ENCODE measurements at places on chromosomes 1 and 21. TPM values are rescaled to one million over a fixed set of nuclear protein-coding genes. Genes with fewer than 3 reads are reported as not detected.

DNA sequence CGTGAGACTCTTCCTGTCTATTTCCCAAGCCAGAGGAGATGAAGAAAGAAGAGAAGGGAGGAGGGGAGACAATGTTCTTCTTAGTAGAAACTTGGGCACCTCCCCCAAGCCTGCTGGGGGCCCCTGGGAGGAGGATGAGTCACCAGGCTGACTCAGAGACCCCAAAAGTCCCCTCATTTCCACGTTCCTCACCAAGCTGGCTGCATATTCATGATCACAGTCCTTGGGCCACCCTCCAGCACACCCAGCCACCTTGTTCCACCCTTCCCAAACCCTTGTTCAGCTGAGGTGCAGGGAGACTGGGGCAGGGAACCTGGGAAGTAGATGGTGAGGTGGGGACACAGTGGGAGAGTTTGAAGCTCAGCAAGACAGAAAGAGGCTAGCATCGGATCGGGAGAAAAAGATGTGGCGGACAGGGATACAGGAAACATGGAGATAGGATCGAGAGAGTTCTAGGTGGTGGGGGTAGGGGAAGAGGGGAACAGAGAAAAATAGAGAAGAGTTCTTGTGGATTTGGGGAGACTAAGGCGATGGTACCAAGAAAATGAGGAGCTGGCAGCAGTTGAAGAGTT is 712 bp downstream of the RAB13 start:
- H3K4me3 ChIP-seq: peak overlapping the region; percentile 100
- peak; percentile 83 for DNase-seq
- peaks cover 8% of the 10 kb centered on the region for H3K36me3 ChIP-seq
- peak overlapping the region; percentile 68 for H3K27ac ChIP-seq

GRCh38 chr1:40532844-40533424 is 1.5 kb downstream of the ZNF684 start:
- H3K4me1 ChIP-seq: no peaks in the 10 kb centered on the region
- peak overlapping the region; percentile 86 for H3K4me3 ChIP-seq
- H3K27me3 ChIP-seq: no peaks in the 10 kb centered on the region
- H3K27ac ChIP-seq: no peak overlapping the region
- peak; percentile 49 for DNase-seq

DNA sequence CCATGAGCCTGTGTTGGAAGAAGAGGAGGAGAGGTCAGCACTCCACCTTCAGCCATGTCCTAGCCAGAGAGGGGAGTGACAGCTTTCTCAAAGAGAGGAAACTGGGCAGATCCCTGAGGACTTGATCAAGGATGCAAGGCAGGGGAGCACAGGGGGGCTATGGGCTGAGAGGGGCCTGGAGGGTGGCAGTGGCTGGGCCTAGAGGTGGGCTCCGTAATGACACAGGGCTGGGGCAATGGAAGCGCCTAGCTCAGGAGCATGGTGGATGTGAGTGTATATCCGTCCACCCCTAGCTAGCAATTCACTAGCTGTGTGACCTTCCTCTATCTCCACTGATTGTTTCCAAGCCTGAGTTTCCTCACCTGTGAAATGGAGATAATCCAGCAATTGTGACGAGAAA is 32.6 kb downstream of the NEK2 start:
- no peaks in the 10 kb centered on the region for H3K36me3 ChIP-seq
- peaks cover 7% of the 10 kb centered on the region for H3K4me1 ChIP-seq
- no peaks in the 10 kb centered on the region for H3K27me3 ChIP-seq
- no peak overlapping the region for H3K27ac ChIP-seq
- DNase-seq: no peak

DNA sequence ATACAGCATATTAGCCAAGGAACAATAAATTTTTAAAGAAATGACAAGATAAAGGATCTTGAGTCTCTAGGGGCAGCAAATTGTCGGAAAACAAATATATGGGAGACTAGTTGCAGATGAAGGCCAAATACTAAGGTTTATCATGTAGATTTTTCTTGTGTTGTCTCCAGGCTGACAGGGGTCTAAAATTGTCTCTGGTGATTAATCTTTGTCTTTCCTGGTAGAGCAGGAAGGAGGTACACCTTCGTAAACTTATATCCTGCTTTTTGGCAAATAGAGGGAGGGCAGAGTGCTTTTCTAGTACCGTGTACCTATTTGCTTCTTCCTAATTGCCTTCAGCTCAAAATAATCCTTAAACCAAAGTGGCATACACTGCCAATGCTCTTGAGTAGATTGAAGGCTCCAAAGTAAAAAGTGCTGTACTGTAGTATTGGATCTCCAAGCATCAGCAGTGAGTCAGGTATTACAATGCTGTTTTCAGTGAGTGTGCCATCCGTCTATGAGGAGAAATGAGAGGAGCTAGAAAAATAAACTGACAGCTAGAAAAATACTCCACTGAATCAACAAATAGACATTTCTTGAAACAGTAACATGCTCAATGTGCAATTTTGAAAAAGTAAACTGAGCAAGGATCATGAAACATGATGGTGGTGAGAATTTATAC is 1.8 kb upstream of the LEPR start:
- DNase-seq: no peak
- H3K36me3 ChIP-seq: no peaks in the 10 kb centered on the region
- H3K4me1 ChIP-seq: peaks cover 12% of the 10 kb centered on the region

DNA sequence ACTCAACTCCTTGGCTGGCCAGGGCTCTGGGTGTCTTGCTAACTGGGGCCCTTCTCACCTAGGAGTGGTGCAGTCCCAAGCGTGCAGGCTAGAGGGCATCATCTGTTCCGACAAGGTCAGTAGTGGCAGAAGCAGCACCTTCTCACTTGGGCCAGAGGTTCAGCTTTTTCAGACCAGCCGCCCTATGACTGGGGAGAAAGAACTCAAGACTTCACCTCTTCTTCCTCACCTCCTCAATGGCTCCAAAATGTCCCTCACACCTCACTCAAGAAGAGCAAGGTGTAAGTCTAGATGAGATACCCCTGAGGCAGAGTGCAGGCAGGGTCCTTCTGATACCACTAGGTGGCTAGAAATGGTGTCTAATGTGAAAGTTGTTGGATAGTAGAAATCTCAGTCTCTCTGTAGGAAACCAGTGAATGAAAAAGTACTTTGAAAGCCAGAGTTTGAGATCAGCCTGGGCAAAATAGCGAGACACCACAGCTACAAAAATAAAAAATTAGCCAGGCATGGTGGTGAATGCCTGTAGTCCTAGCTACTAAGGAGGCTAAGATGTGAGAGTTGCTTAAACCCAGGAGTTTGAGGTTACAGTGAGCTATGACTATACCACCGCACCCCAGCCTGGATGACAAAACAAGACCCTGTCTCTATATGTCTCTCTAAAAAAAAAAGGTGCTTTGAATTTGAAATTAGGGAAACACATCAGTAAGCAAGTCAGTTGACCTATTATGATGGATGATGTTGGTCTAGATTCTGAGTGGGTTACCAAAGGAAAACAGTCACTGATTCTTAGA is 8.6 kb upstream of the IL20 start:
- no peak overlapping the region for H3K27ac ChIP-seq
- no peak for DNase-seq
- H3K36me3 ChIP-seq: no peaks in the 10 kb centered on the region
- H3K4me1 ChIP-seq: no peaks in the 10 kb centered on the region
- H3K27me3 ChIP-seq: peaks cover 2% of the 10 kb centered on the region

GRCh38 chr1:218425647-218426342 is 80.7 kb downstream of the TGFB2 start:
- H3K4me3 ChIP-seq: no peak overlapping the region
- H3K4me1 ChIP-seq: peaks cover 2% of the 10 kb centered on the region
- no peak overlapping the region for H3K27ac ChIP-seq
- DNase-seq: peak; percentile 82
- H3K36me3 ChIP-seq: no peaks in the 10 kb centered on the region

- H3K27ac ChIP-seq: no peak overlapping the region
- peak; percentile 66 for DNase-seq
- no peak overlapping the region for H3K4me3 ChIP-seq
- H3K36me3 ChIP-seq: no peaks in the 10 kb centered on the region
- H3K27me3 ChIP-seq: no peaks in the 10 kb centered on the region
Observed at GRCh38 chr1:190175320-190175719, 302.3 kb downstream of the BRINP3 start.

GRCh38 chr1:201648066-201648906 is 109.4 kb downstream of the NAV1 start:
- peak; percentile 71 for DNase-seq
- H3K4me3 ChIP-seq: peak overlapping the region; percentile 76
- peak overlapping the region; percentile 83 for H3K27ac ChIP-seq
- H3K36me3 ChIP-seq: peaks cover 15% of the 10 kb centered on the region

DNA sequence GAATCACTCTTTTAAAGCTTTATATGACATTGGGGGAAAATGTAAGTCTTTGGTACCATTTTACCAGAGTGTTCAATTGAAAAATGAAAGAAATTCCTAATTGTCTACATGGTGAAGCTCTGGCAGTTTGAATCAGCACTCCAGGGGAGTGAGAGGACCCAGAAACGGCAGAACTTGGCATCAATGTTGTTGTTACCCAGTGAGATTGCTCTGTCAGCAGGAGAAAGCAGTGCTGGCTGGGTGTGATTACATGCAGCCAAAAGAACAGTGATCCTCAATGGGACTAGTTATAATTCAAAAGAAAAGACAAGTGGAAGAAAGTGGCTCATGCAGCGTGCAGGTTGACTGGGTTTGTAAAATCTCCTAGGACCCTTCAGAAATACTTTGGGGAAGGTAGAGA is 206.4 kb downstream of the PTPRC start:
- no peak overlapping the region for H3K27ac ChIP-seq
- no peaks in the 10 kb centered on the region for H3K4me1 ChIP-seq
- no peak for DNase-seq
- H3K36me3 ChIP-seq: no peaks in the 10 kb centered on the region
- no peak overlapping the region for H3K4me3 ChIP-seq

- no peaks in the 10 kb centered on the region for H3K36me3 ChIP-seq
- no peaks in the 10 kb centered on the region for H3K4me1 ChIP-seq
- H3K27me3 ChIP-seq: no peaks in the 10 kb centered on the region
- no peak for DNase-seq
Observed at GRCh38 chr1:66671455-66671854, 80.8 kb upstream of the DYNLT5 start.

GRCh38 chr21:20613654-20614053 is 384.6 kb upstream of the NCAM2 start:
- DNase-seq: no peak
- no peaks in the 10 kb centered on the region for H3K36me3 ChIP-seq
- H3K27ac ChIP-seq: no peak overlapping the region
- no peaks in the 10 kb centered on the region for H3K27me3 ChIP-seq
- H3K4me3 ChIP-seq: no peak overlapping the region

DNA sequence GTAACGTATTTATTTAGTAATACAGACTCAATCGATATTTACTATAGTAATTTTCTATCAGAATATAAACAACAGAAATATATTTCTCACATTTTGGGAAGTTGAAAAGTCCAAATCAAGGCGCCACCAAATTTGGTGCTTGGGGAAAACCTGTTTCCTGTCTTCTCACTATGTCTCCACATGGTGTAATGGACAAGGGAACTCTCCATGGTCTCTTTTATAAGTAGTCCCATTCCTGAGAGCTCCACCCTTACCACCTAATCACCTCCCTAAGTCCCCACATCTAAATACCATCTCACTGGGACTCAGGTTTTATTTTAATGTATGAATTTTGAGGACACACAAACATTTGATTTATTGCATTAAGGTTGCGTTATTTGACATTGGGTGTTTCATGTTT is 848.0 kb downstream of the LTN1 start:
- no peak overlapping the region for H3K27ac ChIP-seq
- no peak for DNase-seq
- H3K36me3 ChIP-seq: no peaks in the 10 kb centered on the region
- H3K4me1 ChIP-seq: peaks cover 12% of the 10 kb centered on the region
- no peak overlapping the region for H3K4me3 ChIP-seq

DNA sequence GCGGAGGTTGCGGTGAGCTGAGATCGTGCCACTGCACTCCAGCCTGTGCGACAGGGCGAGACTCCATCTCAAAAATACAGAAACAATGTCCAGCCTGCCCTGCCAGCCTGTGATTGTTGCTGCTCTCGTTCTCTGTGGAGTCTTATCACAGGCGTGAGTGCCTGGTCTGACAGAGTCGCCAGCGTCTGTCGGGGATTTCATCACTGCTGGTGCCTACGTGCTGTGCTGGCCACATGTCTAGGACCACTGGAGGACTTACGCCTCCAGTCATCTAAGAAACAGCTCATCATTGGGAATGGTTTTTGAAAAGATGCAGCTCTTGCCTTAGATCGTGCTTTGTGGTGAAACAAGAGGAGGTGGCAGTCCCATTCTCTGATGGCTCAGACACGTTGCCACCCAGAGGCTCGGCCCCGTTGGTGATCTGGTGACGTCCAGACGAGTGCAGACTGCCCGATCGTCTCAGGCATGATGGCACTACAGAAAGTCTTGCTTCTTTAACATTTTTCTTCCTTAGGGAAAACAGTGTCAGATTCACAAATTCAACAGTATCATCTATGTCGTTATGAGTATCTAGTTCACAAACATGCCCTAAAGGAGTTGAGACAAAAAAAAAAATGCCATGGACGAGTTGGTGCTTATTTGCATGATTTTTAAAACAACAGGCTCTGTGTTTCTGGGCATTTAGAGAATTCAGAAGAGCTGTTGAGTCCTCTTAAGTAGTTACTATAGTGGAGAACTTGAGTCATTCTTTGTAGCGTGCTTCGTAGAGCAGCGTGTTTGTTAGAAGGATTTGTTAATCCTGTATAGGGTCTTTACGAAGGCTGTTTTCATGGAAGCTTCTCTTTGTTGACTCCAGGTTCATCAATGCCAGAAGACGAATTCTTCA is 47.5 kb downstream of the CBS start:
- H3K4me3 ChIP-seq: no peak overlapping the region
- no peaks in the 10 kb centered on the region for H3K27me3 ChIP-seq
- no peak for DNase-seq
- H3K36me3 ChIP-seq: peaks cover 15% of the 10 kb centered on the region
- no peak overlapping the region for H3K27ac ChIP-seq

Gene NTNG1
- 4.4 TPM for total RNA-seq

Gene TLR5
- 0.77 TPM for total RNA-seq

Gene S100A16
- total RNA-seq: 121 TPM

Gene ATP1B1
- total RNA-seq: 21.1 TPM

Gene CSMD2
- total RNA-seq: 7.6 TPM

Gene CFAP107
- total RNA-seq: under 0.01 TPM

Gene MAGI3
- 9.2 TPM for total RNA-seq

Gene FCRL1
- total RNA-seq: not detected

Gene PER3
- total RNA-seq: 18.8 TPM

All from fibroblast of lung (primary cell).